ENCODE measurements at places on chromosomes 12 and 14. TPM values are rescaled to one million over a fixed set of nuclear protein-coding genes. Genes with fewer than 3 reads are reported as not detected.

The POMT2 gene
- 27.0 TPM for total RNA-seq

GRCh38 chr14:67237591-67237990 is 3.6 kb upstream of the PALS1 start:
- H3K4me3 ChIP-seq, result no peak overlapping the region
- no peak overlapping the region for H3K27ac ChIP-seq
- DNase-seq, result no peak
- no peaks in the 10 kb centered on the region for H3K27me3 ChIP-seq
- H3K36me3 ChIP-seq, result no peaks in the 10 kb centered on the region

DNA sequence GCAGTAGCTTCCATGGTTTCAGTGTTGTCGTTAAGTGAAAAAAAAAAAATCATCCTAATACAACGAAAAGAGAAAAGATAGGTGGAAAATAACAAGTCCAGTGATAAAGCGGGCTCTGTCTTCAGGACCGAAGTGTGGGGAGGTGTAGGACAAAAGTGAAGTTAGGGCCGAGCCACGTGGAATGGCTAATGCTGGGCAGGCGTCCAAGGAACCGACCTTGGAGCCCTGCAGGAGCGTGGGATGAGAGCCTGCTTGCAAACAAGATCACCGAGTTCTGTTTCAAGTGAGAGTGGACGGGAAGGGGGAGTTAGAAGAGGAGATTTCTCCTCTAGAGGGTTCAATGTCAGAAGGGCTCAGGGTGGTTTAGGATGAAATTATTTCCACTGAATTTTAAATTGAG is 22.2 kb downstream of the A2ML1 start:
- no peaks in the 10 kb centered on the region for H3K4me1 ChIP-seq
- DNase-seq, result no peak
- no peaks in the 10 kb centered on the region for H3K27me3 ChIP-seq
- H3K4me3 ChIP-seq, result no peak overlapping the region

DNA sequence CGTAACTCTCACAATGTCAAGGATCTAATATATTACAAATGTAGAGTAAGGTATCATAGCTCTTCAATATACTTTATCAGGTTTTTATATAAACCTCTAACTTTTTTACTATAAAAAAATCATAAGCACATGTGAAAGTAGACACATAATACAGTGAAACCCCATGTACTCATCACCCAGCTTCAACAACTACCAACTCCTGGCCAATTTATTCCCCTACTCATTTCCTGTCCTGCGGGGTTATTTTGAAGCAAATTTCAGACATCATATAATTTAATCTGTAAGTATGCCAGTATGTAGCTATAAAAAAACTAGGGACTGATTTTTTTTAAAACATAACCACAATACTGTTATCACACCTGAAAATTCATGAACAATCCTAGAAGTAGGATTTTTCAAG is 47.7 kb downstream of the NOPCHAP1 start:
- no peaks in the 10 kb centered on the region for H3K4me1 ChIP-seq
- no peak overlapping the region for H3K4me3 ChIP-seq

DNA sequence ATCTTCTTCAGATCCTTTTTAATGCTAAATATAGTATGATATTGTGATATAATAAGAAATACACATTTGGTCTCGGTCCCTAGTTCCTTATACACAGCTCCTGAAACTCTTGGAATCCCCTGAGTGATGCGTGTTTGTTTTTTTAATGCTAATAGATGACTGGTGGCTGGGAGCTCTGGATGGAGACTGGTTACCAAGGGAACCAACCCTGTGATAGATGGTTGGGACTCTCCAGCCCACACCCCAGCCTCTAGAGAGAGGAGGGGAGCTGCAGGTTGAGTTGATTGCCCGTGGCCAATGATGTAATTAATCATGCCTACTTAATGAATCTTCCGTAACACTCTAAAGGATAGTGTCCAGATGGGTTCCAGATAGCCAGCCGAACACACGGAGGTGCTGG is 140.6 kb downstream of the FBXL14 start:
- H3K4me1 ChIP-seq, result peaks cover 18% of the 10 kb centered on the region
- H3K36me3 ChIP-seq, result no peaks in the 10 kb centered on the region
- no peak overlapping the region for H3K4me3 ChIP-seq
- no peak overlapping the region for H3K27ac ChIP-seq
- H3K27me3 ChIP-seq, result no peaks in the 10 kb centered on the region
